Activated CD4-positive, alpha-beta T cell treated with anti-CD3 and anti-CD28 coated beads, Interleukin-2, amount 50 U/mL, for 1 hour (primary cell): ENCODE measurements at places on chromosomes 2 and 18.

- DNase-seq: no peak
Measured at GRCh38 chr2:184683911-184684310, 85.6 kb downstream of the ZNF804A start.

- DNase-seq: no peak
Measured at GRCh38 chr18:59950215-59950944, 50.6 kb downstream of the PMAIP1 start.

DNA sequence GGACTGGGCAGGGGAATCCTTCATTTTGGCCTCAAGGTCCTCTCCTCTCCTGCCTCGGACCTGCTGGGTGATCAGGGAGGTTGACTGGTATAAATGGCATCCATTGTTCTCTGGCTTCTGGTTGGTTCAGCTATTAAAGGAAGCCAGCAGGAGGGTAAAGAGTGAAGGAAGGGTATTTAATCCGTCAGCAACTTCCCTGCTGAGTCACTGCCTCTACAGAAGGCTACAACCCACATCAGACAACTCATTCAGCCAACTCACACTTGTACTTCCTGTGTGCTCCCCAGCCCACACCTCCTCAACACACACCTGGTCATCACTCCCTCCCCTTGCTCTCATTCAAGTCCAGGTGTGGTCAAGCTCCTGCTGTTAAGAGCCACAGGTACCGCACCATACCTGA is 68.3 kb upstream of the MRPS9 start:
- DNase-seq: no peak

DNA sequence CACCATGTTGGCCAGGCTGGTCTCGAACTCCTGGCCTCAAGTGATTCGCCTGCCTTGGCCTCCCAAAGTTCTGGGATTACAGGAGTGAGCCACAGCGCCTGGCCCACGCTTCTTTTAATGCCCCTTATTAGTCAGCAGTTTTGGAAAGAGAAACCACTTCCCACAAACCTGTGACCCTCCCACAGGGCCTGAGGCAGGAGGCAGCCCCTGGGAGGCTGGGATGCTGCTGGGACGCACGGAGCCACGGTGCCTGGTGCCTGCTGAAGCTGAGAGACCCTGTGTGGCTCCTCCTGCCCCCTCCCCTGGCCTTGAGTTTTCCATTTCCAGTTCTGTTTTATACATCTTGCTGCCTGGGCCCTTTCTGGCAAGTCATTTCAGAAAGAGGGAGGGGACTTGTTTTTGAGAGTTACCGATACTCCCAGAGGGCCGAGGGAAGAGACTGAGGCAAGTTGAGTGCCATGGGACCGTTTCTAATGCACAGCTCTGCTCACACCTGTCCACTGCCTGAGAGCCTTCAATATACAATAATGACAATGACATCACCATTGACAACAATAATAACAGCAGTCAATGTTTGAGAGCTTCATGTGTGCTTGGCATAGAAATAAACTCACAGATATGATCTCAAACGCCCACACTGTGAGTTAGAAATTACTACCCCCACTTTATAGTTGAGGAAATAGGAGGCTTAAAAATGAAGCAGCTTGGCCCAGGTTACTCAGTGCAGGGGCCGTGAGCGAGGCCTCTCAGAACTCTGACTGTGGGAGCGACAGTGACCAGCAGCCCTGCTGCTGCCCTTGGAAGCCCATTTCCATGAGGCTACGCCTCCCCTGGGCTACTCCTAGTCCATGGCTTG is 78.1 kb upstream of the YWHAQ start:
- no peak for DNase-seq

DNA sequence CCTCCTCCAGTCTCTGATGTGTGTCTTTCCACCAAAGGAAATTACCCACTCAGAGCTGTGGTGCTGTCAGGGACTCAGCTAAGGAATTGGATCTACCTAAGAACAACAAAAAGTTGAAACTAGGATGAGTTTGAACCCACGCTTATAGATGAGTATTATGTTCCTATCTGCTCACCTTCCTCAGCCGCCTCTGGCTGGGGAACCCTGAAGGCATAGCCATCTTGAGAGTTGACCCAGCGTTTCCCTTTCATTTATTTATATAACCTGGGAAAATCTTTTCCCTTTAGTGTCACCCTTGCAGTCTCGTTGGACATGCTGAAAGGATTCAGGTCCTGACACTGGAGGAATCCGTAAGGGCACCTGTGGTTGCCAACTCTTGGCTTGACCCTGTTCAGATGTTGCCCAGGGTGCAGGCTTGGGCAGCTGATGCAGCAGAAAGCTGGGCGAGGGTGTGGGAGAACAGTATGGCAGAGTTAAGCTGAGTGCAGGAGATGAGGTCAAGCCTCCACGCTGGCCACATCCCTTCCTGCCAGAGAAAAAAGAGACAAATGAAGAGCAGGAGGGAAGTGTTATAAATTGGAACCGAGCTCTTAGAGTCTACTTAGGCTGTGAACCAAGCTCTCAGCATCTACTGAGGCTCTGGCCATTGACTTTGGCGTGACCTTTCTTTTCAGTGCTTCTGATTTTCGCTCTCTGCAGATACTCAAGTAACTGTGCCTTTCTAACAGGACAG is 1.9 kb downstream of the CDH20 start:
- DNase-seq: no peak
